Tracheal epithelial cell (primary cell): ENCODE measurements at places on chromosomes 5 and 9. TPM values are rescaled to one million over a fixed set of nuclear protein-coding genes. Genes with fewer than 3 reads are reported as not detected.

The SLC34A3 gene
- total RNA-seq = not detected in 2 replicates

The MLANA gene
- not detected in 2 replicates for total RNA-seq

The C9 gene
- total RNA-seq = not detected in 2 replicates

The CCNO gene
- total RNA-seq = 1.2 and 7.2 TPM in 2 replicates

The PTGS1 gene
- 1.9 TPM in 2 replicates for total RNA-seq

The CDC26 gene
- 15.8 and 32.3 TPM in 2 replicates for total RNA-seq

The EQTN gene
- not detected in 2 replicates for total RNA-seq

The GFI1B gene
- not detected in 2 replicates for total RNA-seq

The SNCAIP gene
- total RNA-seq = under 0.01 TPM in 1 of 2 replicates, not detected in the other

The PCAT7 gene
- total RNA-seq = under 0.01 TPM in 1 of 2 replicates, not detected in the other

The AJM1 gene
- total RNA-seq = 1.1 and 1.7 TPM in 2 replicates

The SEMA5A gene
- 0.43 and 0.72 TPM in 2 replicates for total RNA-seq

The MAMDC4 gene
- total RNA-seq = 1.1 and 1.9 TPM in 2 replicates

The PCA3 gene
- total RNA-seq = not detected in 2 replicates

The DDX4 gene
- not detected in 2 replicates for total RNA-seq

The NRG2 gene
- total RNA-seq = 0.24 and 0.64 TPM in 2 replicates

The TYRP1 gene
- total RNA-seq = not detected in 2 replicates

The PCDHAC2 gene
- 1.9 and 16.0 TPM in 2 replicates for total RNA-seq

The LNPEP gene
- 38.6 and 53.9 TPM in 2 replicates for total RNA-seq

The STC2 gene
- 130 and 235 TPM in 2 replicates for total RNA-seq

The SPAG8 gene
- under 0.01 TPM in 1 of 2 replicates, not detected in the other for total RNA-seq

The C9orf72 gene
- 8.4 and 26.2 TPM in 2 replicates for total RNA-seq

The ALDOB gene
- total RNA-seq = not detected in 2 replicates

The SIT1 gene
- total RNA-seq = not detected in 2 replicates

The CFAP77 gene
- total RNA-seq = not detected in 2 replicates

The ADAMTS6 gene
- 17.1 and 34.0 TPM in 2 replicates for total RNA-seq
